Head of caudate nucleus (tissue), 42 donors: ENCODE measurements at places on chromosomes 5 and 9.

DNA sequence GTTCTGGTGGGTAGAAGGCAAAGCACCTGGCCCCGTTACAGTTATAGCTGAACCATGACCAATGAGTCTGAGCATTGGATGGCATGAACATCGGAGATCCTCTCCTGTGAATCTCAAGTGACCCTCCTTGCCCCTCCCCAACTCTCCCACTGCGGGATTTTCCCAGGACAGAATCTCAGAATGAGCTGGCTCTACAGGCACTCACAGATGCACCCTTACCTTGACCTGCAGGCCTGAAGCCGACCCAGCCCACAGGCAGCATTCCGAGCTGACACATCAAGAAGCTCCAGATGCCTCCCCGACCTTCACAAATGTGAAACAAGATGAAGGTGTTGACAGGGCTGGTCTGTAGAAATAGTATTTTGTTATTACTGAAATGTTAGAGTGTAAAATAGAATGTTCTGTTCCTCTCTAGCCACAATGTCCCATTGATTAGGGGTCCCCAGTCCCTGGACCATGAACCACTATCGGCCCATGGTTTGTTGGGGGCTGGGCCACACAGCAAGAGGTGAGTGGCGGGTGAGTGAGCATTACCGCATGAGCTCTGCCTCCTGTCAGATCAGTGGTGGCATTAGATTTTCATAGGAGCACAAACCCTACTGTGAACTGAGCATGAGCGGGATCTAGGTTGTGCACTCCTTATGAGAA, 263.4 kb downstream of the AUH start:
- DNase-seq = no peak

DNA sequence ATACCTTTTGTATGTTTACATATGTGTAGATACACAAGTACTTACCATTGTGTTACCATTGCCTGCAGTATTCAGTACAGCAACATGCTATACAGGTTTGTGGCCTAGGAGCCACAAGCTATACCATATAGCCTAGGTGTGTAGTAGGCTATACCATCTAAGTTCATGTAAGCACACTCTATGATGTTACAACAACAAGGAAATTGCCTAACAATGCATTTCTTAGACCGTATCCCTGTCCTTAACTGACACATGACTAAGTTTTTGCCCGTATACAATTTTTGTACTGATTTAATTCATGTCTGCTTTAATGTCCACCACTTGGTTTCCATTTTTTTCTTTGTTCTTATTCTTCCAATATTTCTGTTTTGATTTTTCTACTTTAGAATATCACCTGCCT, 18.5 kb downstream of the TNPO1 start:
- DNase-seq = no peak

GRCh38 chr9:136017289-136018190, 56.4 kb upstream of the UBAC1 start:
- no peak for DNase-seq

GRCh38 chr5:172443441-172444109, 10.8 kb downstream of the SH3PXD2B start:
- no peak for DNase-seq
